Left colon (tissue), 2 donors: ENCODE measurements at places on chromosomes 2 and 18.

- DNase-seq, result no peak
Observed at GRCh38 chr18:13225261-13225660, 6.7 kb downstream of the LDLRAD4 start.

- DNase-seq, result no peak
Observed at GRCh38 chr2:75596784-75597183, 36.0 kb upstream of the EVA1A start.

- no peak for DNase-seq
Observed at GRCh38 chr2:161480123-161480522, 64.0 kb downstream of the TBR1 start.

DNA sequence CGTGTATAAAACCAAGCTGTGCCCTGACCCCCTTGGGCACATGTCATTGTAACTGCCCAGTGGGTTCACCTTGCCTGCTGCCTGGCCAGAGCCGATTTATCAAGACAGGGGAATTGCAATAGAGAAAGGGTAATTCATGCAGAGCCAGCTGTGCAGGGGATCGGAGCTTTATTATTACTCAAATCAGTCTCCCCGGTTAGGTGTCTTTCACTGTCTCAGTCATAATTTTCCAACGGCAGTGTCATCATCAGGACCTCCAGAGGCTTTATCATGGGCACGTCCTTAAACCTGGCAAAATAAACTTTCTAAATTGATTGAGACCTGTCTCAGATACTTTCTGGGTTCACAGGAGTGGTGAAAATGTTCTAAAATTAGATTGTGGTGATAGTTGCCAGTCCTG, 29.6 kb upstream of the PGAP1 start:
- no peak for DNase-seq

GRCh38 chr2:26493566-26493965, 15.6 kb upstream of the OTOF start:
- no peak for DNase-seq
